ENCODE measurements at places on chromosomes 11 and 22.

- no peak for DNase-seq
These were observed 56.7 kb upstream of the RCN1 start for GRCh38 chr11:32034149-32034548.

- peak; percentile 17 for DNase-seq
These were observed 159.3 kb upstream of the GRK3 start for GRCh38 chr22:25404928-25405816.

GRCh38 chr11:131033151-131033651 lies 116.9 kb upstream of the SNX19 start:
- no peak for DNase-seq

DNA sequence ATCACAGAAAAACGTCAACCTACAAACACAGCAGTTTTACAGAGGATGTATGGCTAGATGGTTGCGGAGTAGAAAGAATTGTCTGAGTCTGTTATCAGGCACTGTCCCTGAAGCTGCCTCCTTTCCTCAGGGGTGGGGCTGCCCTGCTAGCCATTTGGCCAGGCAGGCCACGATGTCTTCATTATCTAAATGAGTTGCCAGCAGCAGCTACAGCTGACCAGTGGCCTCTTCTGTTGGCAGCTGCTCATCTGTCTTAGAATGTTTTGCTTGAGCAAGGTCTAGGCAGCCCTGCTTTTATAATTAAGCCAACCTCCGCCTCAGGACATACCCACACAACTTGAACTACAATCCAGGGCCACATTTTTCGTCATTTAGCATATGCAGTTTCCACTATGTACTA lies 17.5 kb downstream of the SLC6A5 start:
- DNase-seq: no peak

GRCh38 chr11:134670961-134671370 lies 258.9 kb upstream of the B3GAT1 start:
- no peak for DNase-seq

DNA sequence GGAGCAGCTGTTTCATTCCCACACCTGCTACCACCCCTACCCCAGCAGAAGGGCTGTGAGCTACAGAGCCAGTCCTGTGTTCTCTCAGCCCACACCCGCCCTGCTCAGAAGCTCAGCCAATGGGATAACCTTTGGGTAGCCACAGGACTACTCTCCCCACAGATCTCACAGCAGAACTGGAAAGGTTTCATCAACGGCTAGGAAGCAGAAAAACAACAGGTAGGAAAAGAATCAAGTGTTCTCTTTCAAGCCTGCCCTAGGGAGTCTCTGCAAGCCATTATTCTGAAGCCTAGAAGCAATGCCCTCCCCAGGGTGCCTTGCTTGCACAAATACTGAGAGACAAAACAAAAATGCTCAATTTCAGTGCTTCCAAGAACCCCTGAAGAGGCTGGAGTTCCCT lies 77.2 kb downstream of the TMPRSS5 start:
- DNase-seq: no peak

- no peak for DNase-seq
These were observed 3.6 kb downstream of the LRFN4 start for GRCh38 chr11:66860449-66860831.

DNA sequence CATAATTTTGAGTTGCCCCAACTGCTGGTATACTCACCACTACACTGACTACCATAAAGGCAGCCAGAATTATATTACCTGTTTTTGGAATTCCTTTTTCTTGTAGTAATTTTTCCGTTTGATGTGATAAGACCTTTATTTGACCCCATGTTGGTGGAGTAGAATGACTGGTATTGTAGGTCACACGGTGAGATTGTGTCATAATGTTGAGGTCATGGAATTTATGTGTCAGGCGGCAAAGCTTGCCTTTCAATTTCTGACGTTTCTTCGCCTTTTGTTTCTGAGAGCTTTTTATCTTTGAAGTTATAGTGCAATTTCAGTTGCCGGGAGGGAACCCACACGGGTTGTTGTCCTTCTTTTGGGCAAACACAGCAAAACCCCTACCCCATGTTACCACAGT lies 13.0 kb downstream of the OR52K1 start:
- DNase-seq: no peak

DNA sequence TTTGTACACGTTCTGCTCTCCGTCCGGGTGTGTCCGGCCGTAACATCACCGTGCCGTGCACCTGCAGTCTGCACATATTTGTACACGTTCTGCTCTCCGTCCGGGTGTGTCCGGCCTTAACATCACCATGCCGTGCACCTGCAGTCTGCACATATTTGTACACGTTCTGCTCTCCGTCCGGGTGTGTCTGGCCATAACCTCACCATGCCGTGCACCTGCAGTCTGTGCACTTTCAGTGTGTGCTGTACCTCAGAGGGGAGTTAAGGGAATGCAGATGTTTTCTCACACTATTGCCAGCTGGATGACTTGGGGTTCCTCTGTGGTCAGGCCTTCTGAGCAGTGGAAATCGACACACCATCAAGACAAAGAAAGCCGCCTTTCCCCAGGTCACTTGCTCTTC lies 4.2 kb downstream of the TTLL8 start:
- no peak for DNase-seq

DNA sequence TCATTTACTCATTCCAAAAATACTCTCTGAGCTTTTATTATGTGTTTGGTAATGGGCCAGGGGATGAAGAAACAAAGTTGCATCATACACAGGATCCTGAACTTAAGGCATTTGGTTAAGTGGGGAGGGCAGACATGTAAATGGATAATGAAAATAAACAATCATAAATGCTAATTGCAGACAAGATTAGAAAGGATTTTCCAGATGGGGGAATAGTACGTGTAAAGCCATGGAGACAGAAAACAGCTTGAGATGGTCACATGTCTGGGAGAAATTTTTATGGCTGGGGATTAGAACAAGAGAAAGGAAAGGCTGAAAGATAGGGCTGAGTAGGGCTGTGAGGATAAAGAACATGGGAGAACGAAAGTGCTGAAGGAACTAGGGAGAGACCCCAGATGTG lies 534.3 kb upstream of the LARGE1 start:
- DNase-seq: no peak

- no peak for DNase-seq
These were observed 50.7 kb downstream of the CSF2RB start for GRCh38 chr22:36964106-36964505.

DNA sequence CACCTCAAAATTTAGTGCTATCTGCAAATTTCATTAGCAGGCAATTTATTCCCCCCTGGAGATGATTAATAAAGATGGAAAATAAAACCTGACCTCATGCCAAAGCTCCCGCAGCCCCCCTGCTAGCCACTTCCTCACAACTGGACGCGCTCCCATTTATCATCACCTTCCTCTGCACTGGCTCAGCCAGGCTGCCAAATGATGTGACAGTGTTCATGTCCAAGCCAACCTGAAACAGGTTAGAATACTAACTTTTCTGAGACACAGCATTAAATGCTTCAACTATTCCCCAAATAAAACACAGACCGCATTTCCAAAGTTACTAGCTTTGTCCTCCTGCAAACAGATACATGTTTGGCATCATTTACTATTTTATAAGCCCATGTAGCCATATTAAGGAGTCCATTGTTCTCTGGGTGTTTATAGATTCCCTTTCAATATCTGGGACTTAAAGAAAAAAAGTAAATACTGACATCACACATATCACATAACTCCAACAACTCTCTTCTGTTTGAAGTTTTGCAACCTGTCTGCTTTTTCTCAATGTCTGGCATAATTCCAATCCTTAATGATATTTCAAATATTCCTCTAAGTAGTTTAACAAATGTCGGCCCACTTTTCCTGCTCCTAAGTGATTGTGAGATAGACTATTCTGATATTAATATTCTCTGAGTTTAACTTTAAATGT lies 829.7 kb upstream of the FAT3 start:
- no peak for DNase-seq

DNA sequence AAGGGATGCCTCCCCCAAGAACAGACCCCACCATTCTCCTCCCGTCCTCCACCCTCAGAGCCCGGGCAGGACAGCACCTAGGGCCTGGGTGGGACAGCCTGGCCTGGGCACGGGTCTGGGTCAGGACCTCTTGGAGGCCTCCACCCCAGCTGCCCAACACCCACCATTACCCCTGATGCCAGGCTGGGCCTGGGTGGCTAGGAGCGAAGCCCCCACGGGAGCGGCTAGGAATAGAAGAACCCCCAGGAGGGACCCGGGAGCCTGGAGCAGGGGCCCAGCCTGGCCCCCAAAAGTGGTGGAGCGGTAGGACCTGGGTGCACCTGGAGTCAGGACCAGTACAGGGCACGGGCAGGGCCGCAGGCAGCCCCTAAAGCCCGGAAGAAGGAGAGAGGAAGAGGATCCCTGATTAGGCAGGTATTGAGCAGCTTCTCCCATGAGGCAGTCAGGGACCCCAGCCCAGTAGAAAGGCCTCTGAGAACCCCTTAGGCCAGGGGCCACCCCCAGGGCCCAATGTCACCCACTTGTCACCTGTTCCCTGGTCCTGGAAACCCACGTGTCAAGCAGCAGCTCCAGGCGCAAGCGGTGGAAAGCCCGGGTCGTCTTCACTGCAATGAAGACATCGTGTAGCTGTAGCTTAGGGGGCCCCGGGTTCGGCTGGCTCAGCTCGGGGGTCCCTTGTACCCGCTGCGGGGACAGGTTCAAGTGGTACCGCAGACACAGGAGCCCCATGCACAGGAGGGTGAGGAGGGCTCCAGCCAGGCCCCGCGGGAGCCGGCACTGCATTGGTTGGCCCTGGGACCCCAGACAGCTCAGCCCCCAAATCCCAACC lies 575 bp downstream of the MFNG start:
- peak; percentile 14 for DNase-seq

DNA sequence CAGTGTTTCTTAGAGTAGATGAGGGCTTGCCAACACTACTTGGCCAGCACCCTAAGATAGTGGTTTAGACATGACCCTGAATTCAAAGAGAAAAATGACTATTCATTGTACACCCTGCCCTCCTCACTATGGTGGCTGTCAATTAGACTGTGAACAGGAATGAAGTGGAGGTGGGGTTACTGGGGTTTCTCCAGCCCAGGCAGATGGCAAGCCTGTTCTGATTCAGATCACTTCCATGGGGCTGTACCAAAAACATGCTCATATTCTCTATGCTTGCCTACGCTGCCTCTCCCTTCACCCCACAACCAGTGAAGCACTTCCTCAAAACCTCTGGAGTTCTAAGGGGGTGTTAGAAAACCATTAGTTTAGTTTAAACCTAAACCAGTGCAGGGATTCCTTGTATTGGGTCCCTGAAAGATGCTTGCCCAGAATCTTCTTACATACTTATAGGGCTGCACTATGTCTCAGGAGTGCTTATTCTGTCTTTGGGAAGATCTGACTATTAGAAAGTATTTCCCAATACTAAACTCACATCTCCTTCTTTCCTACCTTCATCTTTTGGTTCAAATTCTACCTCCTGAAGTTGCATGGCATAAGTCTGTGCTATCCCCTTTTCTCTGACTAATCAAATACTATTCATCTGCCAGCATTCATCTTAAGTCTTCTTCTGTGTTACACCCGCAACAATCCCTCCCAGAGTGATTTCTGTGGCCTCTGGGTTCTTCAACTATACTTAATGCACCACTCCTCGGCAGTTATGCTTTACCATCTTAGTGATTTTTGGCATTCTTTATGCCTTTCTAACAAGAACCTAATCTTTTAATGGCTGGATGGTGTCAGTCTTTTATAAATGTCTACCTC lies 71.8 kb downstream of the ATG16L2 start:
- no peak for DNase-seq

DNA sequence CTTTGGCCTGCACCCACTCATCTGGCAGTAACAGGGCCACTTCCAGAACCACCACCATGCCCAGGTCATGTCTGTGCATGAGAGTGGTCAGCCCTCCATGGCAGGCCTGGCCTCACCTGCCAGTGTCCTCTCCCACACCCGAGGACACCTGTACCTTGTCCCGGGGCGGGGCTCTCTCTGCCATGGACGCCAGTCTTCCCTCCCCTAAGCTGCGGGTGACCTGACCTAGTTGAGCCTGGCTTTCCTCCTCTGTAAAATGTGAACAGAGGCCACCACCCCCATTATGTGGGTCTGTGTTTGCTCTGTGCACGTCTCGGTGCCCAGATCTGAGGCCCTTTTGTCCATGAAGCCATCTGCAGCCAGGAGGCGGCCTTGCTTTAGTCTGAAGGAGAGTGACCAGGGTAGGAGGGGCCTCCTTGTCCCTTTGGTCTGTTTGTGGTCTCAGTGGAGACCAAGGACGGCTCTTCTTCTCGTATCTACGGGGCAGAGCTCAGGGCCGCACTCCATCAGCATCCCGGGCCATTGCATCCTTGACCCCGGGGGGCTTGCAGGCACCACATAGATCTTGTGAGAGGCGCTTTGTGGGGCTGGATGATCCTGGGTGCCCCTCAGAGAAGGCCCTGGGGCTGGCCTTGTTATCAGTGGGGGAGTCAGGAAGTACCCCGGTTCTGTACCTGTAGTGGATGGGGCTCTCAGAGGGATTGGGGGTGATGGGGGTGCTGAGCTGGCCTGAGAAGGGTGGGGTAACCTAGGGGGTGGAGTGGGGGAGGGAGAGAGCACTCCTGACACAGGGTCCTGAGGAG lies 121.6 kb downstream of the KCNQ1 start:
- DNase-seq: no peak

DNA sequence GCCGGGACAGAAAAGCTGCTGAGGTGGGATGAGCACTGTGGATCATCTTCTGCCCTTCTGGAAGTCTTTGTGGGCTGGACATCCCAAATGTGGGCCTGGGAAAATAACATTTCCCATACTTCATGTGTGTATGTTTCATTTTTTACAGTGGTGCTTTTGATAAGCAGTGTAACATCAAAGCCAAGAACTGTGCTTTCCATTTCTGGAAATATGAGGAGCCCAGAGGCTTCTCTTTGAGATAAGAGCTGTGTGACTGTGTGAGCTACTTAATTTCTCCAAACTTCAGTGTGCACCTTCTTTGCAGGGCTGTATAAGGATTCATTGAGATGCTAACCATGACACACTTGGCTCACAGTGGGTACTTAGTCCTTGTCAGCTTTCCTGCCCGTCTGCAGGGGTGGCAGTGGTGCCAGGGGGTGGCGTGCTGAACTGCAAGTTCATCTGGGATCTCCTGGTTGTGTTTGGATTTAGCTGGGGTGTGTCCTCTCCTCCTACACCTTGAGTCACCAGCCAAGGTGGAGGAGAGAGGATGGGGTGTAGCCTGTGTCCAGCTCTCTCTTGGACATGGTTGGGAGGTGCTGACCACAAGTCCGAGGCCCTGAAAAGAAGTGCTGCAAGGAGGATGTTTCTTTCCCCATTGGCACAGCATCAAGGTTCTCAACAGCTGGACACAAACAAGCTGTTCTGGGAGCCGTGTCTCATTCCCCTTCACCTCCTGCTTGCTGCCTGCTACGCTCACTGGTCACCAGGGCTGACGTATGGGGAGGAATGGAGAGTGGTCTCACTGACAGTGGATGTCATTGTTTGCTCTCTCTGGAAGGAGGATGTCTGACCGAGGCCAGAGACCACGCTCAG lies 139.4 kb downstream of the TEAD1 start:
- DNase-seq: no peak

GRCh38 chr11:35932681-35933319 lies 11.1 kb upstream of the LDLRAD3 start:
- no peak for DNase-seq
